RWPE1 (cell line): ENCODE measurements at places on chromosomes 6 and 20.
A peak's percentile ranks its signal among the peaks of the same experiment; 100 is the strongest.

DNA sequence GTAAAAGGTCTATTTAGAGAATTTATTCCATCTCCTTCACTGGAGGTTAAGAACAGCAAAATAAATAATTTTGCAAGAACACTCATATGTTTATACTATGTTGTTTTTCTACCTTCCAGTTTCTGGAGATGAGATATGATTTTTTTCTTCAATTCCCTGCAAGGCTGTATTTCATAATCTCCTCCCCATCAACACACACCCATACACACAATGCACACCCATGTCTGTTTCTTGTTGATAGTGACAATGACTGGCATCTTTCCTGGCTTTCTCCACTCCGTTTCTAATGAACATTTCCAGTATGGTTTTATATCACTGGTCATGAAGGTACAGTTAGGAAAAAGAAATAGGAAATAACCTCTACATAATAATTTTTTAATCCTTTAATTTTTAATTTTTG, 202.1 kb downstream of the ARHGAP18 start:
- no peak for DNase-seq

- no peak for DNase-seq
These were observed 170.1 kb upstream of the LAMP5 start for GRCh38 chr20:9344083-9344920.

GRCh38 chr6:36605560-36606391, 11.6 kb downstream of the SRSF3 start:
- DNase-seq: no peak

DNA sequence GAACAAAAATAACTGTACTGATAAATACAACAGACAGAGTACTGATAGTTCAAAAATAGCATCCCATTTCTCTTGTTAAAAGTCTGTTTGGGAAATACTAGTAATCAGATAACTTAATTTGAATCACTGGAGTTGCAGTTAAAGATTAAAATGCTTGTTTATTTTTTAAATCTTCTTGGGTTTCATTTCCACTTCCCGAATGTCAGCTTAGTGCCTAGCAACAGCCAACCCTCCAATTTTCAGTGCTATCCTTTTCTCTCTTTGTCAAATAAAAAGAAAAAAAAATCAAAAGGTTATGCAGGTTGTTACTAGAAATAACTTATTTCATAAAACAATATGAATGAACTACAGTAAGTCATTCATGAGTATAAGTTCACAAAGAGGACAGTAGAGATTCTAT, 257.7 kb upstream of the STXBP5 start:
- no peak for DNase-seq

- DNase-seq: peak; percentile 60
These were observed 65.7 kb downstream of the PSMG4 start for GRCh38 chr6:3324262-3324942.

DNA sequence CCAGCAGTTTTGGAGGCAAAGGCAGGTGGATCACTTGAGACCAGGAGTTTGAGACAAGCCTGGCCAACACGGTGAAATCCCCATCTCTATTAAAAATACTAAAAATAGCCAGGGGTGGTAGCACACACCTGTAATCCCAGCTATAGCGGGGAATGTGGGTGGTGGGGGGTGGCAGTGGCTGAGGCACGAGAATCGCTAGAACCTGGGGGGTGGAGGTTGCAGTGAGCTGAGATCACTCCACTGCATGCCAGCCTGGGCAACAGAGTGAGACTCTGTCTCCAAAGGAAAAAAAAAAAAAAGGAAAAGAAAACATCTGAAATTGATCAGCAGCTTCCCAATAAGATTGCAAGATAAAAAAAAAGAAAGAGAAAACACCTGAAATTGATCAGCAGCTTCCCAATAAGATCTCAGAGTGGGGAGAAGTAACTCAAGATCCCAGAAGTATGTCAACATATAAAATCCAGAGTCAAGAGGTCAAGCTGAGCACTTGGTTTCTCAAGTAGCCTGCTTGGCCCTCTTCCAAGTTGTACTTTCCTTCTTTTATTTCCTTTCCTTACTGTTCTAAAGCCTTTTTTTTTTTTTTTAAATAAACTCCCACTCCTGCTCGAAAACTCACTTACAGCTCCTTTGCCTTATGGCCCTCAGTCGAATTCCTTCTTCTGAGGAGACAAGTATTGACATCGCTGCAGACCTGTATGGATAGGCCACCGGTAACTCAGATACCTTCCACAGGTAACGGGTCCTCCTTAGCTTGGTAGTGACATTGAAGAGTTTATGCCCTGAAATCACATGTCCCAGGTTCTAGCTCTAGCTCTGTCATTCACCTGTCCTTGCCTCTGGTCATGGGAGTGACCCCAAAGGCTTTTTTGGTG, 368.5 kb upstream of the SYNCRIP start:
- no peak for DNase-seq

DNA sequence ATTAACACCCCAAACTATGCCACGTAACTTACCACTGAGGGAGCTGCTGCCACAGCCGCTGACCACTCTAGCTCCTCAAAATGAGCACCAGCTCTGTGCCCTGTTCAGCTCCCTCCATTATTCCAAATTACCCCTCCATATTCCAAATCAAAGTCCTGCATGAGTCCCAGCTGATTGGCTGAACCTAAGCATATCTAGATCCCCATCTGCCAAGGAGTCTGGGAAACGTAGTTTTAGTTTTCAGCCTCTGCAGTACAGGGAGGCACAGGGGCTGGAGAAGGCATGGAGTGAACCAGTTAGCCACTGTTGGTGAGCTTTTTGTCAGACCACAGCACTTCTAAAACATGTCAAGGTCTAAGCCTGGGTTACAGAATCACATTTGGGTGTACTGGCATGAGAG, 15.9 kb downstream of the UNC5CL start:
- no peak for DNase-seq

DNA sequence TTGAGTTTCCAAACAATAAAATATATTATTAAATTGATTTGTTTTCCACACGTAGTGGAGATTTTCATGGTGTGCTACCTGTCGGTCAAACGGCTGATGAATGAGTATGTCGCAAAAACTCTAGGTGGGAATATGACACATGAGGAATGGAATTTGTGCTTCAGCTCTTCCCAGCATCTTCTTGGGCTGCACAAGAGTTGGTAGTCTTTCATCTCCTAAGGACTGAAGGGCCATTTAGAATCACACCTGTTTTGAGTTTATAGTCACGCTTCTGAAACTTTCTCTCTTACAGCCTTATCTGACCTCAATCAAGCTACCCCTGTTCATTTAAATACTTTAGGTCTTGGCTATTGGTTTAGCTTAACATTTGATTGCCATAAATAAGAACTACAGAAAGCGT, 157.7 kb upstream of the AKAP12 start:
- DNase-seq: peak; percentile 64

GRCh38 chr20:50369225-50370035, 140.8 kb upstream of the PTPN1 start:
- DNase-seq: no peak
